H7 (cell line): ENCODE measurements at places on chromosomes 1 and 21. TPM values are rescaled to one million over a fixed set of nuclear protein-coding genes. Genes with fewer than 3 reads are reported as not detected.
A peak's percentile ranks its signal among the peaks of the same experiment; 100 is the strongest.

Gene CRP
- total RNA-seq: not detected in 2 replicates

DNA sequence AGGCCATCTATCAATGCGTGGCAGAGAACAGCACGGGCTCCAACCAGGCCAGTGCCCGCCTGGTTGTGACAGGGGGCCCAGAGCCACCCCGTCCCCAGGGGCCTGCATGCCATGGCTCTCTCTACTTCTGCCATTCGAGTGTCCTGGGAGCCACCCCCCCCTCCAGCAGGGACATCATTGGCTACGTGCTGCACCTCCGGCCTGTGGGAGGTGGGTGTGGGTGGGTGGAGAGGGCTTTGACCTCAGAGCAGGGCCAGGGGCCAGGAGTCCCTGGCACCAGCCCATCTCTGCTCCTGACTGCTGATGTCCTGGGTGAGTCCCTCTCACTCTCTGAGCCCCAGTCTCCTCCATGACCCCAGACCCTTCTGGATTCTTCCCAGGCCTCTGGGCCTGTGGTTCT, 25.3 kb downstream of the SLC27A3 start:
- DNase-seq: peak; percentile 54

DNA sequence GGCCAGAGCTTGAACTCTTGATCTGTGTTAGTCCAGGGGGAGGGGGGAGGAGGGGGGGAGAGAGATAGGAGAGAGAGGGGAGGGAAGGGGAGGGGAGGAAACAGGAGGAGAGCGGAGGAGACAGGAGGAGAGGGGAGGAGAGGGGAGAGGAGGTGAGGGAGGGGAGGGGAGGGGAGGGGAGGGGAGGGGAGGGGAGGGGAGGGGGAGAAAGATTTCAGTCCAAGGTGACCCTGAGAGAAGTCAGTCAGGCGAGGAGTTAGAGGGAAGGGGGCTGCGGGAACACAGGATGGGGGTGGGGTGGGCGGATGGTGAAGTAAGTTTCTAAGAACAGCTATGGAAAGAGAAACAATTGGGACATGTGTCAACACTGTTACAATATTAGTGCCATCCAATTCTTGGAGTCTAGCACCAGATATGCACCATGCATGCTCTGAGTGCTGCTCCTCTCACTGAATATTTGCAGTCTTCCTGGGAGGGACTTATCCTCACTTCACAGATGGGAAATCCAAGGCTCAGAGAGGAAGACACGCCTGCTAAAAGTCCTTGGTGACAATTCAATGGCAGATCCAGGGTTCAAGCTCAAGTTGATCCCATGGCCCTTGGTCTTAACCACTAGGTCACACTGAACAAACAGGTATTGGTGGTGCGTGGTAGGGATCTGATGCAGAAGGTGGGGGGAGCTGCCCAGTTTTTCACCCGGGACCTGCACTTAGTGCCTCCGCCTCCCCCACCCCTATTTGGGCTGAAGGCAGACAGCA, 42.5 kb upstream of the ECE1 start:
- peak; percentile 55 for DNase-seq

DNA sequence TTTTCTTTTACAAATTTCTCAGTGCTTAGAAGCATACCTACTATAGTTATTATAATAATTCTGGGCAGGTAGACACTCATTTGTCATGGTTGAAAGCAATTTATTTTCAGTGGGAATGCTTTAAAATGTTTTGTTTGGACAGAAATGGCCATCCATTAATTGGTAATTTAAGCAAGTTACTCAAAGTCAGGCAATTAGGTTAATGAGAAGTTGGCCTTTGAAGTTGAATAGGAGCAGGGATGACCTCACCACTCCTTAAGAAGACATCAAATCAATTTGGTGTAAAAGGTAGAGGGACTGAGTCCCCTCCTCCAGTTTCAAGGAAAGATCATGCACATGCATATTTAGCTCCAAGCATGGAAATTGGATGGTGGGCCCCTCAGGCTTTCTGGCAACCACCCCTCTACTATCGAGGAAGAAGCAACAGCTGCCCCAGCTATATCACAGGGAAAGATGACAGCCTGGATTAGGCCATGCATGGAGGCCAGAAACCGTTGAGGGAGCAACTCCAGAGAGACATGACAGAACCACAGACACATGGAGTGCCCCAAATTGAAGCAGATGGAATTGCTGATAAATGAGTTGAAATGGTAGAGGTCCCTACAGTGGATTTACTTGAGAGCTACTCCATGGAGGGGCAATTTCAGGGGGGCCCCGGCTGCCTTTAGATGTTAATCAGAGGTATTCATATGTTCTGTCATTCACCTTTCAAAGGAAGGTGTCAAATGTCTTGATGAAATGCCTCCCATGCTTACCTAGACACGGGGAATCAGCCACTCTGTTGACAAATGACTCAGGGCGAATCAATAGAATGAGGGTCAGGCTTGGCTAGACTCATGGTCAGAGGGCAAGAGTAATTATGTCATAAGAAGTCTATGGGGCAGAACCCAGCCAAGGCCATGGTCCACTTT, 26.7 kb downstream of the HLX start:
- no peak for DNase-seq

DNA sequence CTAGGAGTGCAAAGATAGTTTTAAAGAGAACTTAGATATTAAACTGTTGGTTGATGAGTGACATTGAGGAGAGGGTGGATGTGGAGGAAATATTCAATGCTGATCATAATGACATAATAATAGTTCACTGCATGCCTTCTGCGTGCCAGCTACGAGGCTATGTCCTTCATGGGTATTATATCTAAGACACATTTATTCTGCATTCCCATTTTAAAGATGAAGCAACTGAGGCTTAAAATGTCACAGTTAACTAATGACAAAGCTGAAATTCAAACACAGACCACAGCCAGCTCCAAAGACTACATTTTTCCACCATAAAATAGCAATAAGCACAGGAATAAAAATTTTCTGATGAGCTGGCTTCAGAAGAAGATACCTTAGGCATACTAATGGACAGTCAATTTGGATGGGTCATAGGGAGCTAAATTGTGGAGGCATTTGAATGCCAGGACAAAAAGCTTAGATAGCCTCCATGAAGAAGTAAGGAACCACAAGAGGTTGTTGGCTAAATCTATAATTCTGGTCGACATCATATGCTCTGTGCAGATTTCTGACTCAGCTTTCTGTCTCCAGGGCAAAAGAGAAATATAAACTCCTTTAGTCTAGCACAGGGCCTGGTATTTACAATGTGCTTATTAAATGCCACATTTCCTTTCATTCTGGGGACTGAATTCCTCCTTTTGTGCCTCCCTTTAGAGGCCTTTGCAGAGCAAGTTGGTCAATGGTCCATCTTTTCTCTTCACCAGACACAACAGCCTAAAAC, 71.2 kb upstream of the NRIP1 start:
- no peak for DNase-seq

DNA sequence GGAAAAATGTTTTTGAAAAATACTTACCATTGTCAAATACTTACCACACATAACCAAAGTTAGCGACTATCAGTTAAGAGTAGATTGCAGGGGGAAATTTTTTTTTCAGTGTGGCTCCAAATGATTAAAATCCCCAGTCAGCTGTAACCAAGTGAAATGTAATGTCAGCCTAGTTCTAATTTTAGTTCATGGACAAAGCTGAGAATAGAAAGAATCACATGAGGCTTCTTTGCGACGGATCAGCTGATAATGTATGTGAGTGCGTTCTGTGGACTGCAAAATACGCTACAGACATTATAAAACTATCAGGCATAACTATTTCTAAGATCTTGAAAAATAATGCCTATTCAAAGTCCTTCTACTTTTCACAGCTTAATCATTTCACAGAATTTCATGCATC, at the start of gene LRRC39:
TSS of gene LRRC39 (minus strand) at position 166 of the 400 bp plus-strand sequence. CDS start 9,740 bp downstream, outside the sequence.
- no peak for DNase-seq

Gene SERPINC1
- 1.7 TPM in 1 of 2 replicates, not detected in the other for total RNA-seq

Gene EPHX1
- total RNA-seq: 41.6 and 52.1 TPM in 2 replicates

GRCh38 chr1:177092001-177092400, 72.5 kb downstream of the ASTN1 start:
- no peak for DNase-seq

GRCh38 chr1:186841599-186841998, 12.8 kb downstream of the PLA2G4A start:
- no peak for DNase-seq
